NCI-H1048 (cell line): ENCODE measurements at places on chromosomes 5 and 9.

DNA sequence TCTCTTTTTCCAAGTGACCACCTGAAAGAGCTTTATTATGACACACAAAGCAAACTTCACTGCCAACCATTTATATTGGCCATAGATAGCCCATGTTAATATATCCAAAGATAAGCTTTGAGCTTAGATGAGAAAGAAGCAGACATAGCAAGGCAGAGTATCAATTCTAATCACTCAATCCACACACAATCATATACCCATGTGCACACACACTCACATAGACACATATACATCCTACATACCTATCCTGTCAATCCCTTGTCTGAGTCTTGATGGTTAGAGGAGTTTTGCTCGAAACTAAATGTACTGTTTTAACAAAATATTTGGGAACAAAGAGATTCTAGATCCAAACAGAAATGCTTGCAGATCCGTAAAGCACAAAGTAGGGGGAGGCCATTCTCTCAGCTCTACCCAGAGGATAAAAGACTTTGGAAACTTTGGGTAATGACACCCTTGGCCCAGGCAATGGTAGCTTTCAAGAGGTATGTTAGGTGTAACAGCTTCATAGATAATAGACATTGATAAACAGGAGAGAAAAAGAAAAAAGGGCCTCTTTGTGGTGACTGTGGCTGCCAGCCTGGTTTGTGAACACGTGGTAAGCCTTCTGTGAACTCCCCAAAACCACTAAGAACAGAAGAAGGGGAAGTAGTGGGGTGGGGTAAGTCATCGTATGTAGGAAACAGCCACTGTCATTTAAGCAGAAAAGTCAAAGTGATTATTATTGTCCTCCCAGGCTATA, 121.6 kb downstream of the TLR4 start:
- no peak for DNase-seq

DNA sequence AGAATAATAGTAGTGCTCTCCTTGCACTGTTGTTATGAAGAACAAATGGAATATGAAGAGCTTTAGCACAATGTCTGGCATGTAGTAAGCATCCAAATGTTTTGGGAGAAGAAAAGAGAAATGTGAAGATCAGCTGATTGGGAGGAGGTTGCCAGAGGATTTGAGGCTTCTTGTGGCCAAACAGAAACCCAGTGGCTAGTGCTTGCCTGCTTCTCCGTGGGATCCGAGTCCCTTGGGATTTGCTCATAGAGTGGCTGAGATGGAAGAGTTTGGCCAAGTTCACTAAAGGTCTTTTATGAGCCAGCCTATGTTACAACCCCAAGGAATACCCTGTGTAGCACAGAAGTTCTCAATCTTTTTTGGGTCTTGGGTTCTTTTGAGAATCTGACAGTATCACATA, 86.0 kb downstream of the ANGPTL2 start:
- no peak for DNase-seq

- no peak for DNase-seq
Observed at GRCh38 chr5:54909911-54910870, 75.2 kb downstream of the ESM1 start.

GRCh38 chr5:138927979-138928378, 52.8 kb upstream of the LRRTM2 start:
- DNase-seq = no peak

- no peak for DNase-seq
Observed at GRCh38 chr5:115284021-115284420, 12.4 kb downstream of the CCDC112 start.

- no peak for DNase-seq
Observed at GRCh38 chr5:98770209-98770910, 3.1 kb upstream of the RGMB start.

DNA sequence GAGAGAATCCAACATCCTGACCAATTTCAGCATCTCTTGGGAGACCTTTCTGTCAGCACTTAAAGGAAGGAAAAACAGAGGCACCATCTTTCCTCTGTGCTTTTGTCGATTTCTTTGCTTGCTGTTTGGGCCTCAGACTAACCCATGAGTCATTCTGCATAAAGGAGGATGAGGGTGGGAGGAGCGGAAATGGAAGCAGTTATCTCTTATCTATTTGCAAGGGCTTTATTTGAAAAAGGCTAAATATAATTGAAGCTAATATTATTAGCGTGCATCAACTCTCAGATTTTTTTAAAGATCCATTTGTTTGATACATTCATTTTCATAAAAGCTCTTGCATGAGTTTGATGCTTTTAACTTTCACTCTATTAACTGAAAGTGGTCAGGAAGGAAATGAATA, 72.9 kb downstream of the ZNF622 start:
- DNase-seq = no peak

DNA sequence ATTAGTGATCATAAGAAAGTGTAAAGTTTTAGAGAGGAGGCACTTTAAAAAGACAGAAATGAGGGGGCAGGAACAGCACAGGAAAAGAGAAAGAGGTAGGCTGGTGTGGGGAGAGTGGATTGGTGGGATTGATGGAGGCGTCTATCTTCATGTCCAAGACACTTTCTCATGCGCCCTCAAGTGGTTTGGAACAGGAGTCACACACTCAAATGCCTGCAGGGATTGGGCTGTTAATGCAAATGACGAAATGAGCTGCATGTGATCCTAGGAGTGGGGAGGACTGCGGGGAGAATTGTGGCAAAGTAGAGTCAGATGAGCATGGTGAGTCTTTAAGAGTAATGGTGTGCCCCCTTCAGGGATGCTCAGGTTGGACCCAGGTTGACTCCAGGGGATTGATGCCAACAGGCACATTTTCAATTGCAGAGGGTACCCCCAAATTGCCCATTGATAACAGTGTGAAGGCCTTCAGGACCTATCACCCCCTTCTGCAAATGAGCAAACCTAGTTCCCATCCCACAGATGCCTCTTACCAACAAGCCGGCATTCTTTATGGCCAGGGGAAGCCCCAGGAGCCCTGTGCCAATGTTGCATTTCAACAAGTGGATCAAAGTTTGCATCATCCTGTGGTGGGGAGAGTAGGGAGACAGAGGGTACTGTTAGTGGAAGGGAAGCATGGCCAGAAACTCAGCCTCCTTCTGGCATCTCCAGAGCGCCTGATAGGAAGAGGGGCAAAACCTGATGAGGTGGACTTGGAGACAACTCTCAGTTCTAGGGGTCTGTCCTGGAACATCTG, 5.3 kb downstream of the SLC36A3 start:
- no peak for DNase-seq

DNA sequence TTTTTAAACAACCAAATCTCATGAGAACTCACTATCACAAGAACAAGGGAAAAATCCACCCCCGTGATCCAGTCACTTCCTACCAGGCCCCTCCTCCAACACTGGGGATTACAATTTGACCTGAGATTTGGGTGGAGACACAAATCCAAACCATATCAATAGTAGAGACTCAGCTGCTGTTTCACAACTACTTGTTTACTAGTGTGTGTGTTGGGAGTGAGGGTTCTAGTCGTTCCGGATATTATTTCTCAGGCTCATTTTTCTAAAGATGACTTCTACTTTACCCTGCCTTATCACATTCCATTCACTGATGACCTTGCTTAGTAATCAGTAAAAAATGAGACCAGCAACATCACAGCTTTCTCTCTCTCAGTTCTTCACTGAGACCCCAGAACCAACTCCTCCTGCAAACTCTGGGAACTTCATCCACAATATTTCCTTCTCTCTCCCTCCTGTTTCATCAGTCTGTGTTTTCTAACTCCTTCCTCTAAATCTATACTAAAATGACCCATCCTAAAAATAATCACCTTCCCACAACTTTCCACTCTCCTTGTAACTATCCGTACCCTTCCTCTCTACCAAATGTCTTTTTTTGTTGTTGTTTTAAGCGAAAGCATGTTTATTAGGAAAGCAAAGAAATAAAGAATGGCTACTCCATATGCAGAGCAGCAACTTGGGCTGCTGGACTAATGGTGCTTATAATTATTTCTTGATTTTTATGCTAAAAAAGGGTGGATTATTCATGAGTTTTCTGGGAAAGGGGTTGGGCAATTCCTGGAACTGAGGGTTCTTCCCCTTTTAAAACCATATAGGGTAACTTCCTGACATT, 121.5 kb upstream of the SPRY4 start:
- no peak for DNase-seq

- DNase-seq = no peak
Observed at GRCh38 chr9:112747094-112747493, 3.5 kb upstream of the SNX30 start.

- DNase-seq = no peak
Observed at GRCh38 chr9:120876842-120877240, at the start of gene PHF19. Gene PHF19 (minus strand): TSS chr9:120877188. CDS start chr9:120874741, 2,447 bp downstream.

GRCh38 chr9:1604942-1605560, 410.1 kb upstream of the SMARCA2 start:
- peak; percentile 21 for DNase-seq

DNA sequence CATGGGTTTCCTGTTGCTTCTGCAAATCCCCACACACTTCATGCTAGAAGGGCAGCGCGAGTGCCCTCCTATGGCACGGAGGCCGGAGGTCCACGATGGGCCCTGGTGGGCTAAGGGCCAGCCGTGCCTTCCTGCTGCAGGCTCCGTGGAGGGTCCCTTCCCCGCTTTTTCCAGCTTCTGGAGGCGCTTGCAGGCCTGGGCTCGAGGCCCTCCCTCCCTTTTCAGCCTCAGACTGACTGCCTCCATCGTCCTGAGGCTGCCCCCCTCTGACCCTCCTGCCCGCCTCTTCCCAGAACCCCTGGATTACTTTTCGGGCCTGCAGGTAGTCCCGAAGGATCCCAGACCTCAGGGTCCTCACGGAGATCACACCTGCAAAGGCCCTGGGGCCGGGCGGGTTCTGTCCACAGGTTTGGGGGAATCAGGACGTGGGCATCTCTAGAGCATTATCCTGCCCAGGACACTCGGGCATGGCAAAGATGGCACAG, 3.2 kb upstream of the TERT start:
- DNase-seq = no peak

GRCh38 chr5:51279983-51280706, 103.1 kb upstream of the ISL1 start:
- no peak for DNase-seq

- DNase-seq = no peak
Observed at GRCh38 chr5:1537603-1538154, 13.9 kb upstream of the LPCAT1 start.

DNA sequence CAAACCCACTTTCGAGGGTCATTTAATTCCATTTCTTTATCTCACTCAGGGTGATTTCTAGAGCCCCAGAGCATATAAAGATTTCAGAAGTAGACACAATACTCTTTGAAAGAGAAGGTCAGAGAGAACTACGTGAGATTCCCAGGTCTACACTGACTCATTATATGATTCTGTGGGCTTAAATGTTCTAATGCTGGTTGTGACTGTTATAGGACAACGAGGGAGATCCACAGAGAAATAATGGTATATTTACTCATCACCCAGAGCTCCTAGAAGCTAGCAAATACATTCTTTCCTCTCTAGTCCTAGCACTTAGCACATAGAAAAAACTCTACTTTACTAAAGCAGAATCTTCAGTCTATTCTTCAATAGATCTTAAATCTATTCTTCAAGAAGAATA, 39.4 kb upstream of the GRAMD2B start:
- DNase-seq = no peak

DNA sequence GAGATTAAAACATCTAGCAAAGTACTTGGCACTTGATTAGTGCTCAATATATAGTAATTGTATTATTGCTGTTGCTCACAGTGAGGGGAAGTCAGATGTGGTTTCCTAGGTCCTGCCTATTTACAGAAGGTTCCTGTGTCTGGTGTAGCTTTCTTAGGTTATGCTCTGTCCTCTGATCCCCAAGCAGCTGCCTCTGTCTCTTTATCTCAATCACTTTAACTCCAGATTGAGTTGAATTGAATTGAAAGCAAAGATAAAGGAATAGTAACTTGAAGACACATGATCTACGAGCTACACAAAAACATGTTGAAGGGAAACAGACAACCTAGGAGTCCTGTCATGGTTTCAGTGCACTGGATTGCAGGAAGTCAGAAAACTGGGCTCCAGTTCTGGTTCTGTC, 113.9 kb upstream of the ADAMTSL1 start:
- DNase-seq = no peak

GRCh38 chr5:153885141-153885540, 153.6 kb downstream of the FAM114A2 start:
- no peak for DNase-seq

- no peak for DNase-seq
Observed at GRCh38 chr5:149030392-149030791, 32.5 kb downstream of the SH3TC2 start.

- DNase-seq = no peak
Observed at GRCh38 chr5:101590384-101590783, 687.3 kb upstream of the ST8SIA4 start.

DNA sequence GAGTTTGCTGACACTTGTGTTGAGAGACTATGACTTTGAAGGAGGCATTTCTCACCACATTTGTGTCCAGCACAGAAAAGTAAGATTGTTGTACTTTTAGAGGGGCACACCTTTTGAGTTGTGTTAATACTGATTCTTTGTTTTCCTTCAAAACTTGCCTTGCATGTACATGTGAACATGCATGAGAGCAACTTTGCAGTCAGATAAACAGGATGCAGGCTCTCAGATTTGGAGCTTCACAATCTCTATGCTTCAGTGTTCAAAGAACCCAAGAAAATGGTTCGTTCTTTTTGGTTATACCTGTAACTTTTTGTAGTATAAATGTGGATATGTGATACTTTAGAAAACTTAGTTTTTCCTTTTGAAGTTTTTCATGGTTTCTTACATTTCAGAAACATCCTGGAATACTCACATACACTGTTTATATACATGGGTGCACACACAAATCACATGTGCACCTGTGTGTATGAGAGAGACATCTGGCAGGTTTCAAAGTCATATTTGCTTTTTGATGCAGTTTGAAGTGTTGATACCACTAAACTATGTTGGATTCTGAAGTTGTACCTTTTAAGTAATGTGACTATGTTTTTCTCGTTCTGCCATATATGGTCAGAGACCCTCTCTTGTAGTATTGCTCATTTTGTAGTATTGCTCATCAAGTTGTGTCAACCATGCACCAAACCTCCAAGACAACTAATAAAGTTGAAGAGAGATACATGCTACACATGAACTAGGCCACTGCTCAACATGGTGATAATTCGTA, 190.7 kb downstream of the CD180 start:
- DNase-seq = no peak

GRCh38 chr5:54825005-54825404, 160.4 kb downstream of the ESM1 start:
- no peak for DNase-seq

DNA sequence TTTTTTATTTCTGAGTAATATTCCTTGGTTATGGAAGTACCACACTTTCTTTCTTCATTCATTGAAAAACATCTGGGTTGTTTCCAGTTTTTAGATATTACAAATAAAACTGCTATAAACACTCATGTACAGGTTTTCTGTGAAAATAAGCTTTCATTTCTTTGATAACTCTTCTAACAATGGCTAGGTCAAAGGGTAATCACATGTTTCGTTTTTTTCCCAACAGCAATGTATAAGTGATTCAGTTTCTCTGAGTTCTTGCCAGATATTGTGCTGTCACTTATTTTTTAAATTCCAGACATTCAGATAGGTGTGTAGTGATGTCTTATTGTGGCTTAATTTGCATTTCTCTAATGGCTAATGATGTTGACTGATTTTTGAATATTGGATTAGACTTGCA, 16.7 kb upstream of the TNPO1 start:
- DNase-seq = no peak

DNA sequence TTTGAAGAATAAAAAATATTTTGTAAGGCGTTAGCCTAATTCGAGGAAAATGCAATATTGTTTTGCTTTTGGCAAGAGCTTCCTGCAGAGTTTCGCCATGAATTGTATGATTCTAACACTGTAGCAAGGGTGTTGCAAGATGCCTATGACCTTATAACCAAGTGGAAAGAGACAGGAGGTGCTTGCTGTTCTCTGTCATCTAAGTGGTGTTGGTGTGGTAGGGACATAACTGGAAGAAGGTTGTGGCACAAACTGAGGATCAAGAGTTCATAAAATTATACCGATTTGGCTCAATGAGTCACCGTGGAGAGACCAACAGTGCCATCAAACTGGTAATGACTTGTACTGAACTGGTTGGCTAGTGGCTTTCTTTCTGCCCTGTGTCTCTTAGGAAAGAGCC, 6.3 kb downstream of the STC2 start:
- no peak for DNase-seq
